ENCODE measurements at places on chromosomes 2 and 18.

DNA sequence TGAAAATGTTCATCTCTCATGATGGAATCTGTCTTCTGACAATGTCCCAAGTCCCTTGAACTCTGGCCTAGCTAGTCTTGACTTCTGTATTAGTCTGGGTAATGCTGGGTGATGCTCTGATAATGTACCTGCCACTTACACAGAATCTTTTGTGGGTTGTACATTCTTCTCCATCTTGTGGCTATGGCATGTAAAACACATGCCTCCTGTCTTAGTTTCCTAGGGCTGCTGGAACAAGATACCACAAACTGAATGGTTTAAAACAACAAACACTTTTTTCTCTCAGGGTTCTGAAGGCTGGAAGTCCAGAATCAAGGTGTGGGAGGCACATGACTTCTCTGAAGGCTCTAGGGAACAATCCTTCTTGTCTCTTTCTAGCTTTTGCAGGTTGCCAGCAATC is 57.1 kb downstream of the RAPGEF4 start:
- DNase-seq: no peak

DNA sequence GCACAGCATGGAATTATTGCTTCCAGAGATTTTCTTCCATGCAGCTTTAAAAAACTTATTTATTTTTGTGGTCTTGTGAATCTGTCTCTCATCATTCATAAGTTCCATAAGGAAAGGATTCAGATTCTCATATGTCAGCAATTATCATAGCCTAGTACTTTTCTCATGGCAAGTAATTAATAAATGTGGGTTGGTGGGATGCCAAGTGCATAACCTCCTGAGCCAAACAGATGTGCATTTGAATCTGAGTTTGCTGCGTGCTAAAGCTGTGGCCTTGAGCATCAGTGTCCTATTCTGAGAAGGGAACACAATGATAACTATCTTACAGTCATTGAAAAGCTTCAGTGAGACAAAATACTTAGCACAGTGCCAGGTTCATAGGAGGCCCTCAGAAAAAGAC is 331.9 kb downstream of the PDE11A start:
- no peak for DNase-seq

DNA sequence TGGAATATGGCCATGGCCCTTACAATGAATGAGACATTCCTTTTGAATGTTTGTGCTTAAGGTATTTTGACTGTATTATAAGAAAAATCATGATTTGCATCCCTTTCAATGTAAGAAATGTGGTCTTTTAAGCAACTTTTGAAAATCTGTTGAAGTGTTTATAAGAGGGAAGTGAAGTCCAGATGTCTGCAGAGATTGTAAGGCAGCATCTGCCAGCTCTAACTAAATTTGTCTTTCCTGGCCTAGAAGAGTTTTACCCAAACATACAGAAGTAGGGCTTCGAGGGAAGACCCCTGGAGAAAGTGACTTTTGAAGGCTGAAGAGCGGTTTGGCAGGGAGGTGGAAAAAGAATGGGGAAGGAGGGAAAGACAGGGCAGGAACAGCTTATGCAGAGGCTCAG is 12.2 kb downstream of the EML6 start:
- no peak for DNase-seq

GRCh38 chr18:72201032-72201431 is 343.1 kb downstream of the CBLN2 start:
- no peak for DNase-seq

DNA sequence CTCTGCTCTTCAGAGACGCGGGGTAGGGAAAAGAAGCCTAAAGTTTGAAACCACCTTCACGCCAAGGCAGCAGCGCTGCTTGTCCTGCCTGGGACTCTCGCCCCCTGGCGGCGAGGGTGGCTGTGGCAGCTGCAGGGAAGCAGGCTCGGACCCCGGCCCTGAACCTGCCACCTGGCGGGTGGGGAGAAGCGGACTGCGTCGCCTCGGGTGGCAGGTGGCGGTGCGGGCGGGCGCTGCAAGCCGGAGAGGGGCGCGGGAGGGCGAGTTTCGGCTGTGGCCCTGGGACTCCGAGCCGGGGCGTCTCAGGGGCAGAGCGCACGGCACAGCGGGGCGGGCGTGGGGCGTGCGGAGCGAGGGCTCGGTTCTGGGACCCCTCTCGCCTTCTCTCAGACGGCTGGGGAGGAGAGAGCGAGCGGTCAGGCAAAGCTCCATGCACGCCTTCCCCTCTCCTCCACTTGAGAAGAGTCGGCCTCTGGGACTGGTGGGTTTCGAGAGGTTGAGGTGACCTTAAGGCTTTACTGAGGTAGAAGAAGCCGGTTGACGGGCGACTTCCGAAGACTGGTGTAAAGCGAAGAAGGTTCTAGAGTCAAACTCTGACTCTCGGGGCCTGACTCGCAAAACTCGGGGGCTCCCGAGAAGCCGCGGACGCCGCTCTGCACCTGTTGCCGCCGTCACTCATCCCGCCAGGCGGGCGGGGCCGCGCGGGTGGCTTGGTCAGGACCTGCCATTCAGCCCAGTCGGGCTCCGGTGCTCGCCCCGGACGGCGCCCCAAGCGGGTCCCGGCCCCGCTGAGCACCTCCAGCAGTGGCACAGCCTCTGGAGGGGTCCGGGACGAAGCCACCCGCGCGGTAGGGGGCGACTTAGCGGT is 1.1 kb upstream of the BOLL start:
- DNase-seq: peak; percentile 77

DNA sequence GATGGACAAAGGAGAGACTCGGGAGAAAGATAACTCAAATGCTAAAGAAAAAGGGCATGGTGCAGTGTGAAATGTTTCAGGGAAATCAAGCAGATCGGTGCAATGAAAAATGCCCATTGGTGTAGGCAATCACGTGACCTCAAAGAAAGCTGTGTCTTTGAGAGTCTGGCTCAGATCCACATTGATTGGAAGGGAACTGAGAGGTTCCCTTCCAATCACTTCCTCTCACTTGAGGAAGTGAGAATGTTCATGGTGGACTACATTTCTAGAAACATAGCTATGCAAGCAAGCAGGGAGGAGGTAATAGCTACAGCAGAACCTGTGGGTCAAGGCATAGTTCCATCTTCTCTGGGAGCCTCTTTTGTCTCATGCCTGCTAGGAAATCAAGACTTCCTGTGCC is 187.4 kb downstream of the LPIN1 start:
- DNase-seq: no peak

- no peak for DNase-seq
These were observed 4.2 kb upstream of the WDFY1 start for GRCh38 chr2:223949241-223949840.

- DNase-seq: no peak
These were observed 9.2 kb downstream of the HTRA2 start for GRCh38 chr2:74538881-74539339.

DNA sequence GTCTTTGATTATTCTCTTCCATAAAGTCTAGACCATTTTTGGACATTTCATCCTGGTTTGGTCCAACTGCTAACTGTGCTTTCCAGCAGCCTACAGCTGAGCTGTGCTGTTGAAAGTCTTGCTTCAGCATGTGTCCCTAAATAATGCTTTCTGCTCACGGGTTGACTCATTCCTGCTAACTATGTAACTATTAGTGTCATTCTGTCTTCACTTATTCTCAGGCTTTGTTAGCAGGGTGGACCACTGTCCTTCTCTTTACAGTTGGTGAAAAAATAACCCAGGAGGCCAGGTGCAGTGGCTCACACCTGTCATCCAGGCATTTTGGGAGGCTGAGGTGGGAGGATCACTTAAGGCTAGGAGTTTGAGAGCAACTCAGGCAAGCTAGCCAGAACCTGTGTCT is 8.9 kb downstream of the ADAM23 start:
- DNase-seq: no peak

DNA sequence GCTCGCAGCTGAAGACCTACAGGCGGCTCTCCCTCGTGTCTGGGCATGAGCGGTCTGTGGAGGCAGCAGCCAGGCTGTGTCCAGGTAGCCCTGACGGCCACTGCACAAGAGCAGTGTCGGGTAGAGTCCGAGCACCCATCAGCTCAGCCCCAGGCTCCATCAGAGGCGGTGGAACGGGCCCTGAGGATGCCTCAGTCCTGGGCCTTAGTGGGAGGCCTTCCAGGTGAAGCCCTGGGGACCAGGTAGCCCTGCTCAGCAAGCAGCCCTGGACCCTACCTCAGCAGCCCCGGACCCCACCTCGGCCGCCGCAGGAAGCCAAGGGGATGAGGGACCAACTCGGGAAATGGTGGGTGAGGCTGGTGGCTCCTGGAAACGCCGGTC is 21.3 kb upstream of the KLF11 start:
- no peak for DNase-seq

DNA sequence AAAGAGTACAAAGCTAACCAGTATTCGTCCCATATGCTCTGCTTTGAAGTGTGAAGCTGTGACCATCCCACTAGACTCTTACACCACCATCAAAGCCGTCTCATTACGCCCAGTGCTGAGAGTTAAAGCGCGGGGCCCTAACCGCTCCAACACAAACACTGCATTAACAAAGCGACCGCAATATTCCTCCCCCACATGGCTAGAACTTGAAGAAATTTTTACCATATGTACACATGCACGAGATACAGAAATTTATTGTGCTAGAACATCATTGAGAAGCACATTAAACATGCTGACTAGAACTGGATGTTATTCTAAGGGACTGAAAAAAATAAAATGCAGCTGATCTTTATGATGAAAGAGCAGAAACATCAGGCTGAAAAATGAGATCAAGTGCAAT is 20.5 kb downstream of the FTCDNL1 start:
- no peak for DNase-seq

DNA sequence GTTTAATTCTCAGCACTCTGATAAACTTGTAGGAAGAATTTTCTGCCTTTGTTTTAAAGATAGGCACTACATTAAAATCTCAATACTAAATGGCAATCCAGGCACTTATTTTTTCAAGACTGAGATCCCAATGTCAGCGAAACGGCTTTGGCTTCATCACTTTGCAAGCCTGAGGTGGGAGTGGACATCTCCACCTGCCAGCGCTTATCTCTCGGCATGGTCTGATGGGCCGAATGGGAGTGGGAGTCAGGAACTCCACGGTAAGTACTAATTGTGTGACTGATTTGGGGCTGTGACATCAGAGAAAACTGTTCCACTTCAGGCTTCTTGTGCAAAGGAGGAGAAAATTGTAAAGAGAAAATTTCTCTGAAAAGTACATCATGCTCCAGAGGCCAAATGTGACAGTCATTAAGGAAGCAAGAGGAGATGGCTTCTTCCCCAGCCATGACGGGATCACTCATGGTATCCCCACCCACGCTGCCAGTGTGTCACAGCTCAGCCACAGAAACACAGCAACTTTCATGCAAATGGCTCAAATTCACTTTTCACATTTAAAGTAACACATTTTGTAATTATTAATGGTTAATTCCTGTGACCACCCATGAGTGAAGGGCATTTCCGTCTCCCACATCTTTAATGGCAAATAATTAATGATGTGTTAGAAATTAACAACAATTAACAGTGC is 385.5 kb upstream of the HNRNPA3 start:
- no peak for DNase-seq

DNA sequence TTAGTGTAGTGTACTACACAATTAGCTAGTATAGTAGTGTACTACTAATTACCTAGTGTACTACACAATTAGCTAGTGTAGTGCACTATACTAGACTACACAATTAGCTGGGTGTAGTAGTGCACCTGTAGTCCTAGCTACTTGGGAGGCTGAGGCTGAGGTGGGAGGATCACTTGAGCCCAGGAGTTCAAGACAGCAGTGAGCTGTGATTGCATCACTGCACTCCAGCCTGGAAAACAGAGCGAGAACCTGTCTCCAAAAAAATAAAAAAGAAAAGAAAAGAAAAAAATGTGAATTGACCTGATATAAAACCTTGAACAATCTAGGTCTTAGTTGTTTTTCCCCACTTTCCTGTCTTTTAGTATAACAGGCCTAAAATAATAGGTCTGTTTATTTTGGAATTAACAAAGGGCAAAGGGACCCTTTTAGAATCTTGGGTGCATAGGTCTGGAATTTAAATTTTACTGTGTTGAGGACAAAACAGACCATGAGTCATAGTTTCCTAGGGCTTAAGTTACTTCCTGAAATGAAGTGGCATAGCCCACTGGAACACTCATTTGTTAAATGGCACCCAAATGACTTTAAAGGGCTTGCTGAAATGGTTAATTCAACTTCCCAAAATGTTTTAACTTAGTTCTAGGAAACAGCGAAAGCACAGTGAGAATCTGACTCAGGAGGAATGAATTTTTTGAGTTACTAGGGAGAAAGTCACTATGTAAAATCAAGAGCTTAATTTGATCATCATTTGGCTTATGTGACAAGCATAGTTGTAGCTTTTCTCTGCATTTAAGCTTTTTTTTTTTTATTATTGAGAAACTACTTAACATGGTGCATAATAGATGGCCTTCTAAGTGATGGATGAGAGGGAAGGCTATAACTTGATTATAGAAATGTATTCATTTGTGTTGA is 50.7 kb upstream of the ARL5A start:
- no peak for DNase-seq

- no peak for DNase-seq
These were observed 158.7 kb upstream of the MYO3B start for GRCh38 chr2:170019060-170019805.

- DNase-seq: no peak
These were observed 457.7 kb downstream of the CBLN2 start for GRCh38 chr18:72086421-72086820.

DNA sequence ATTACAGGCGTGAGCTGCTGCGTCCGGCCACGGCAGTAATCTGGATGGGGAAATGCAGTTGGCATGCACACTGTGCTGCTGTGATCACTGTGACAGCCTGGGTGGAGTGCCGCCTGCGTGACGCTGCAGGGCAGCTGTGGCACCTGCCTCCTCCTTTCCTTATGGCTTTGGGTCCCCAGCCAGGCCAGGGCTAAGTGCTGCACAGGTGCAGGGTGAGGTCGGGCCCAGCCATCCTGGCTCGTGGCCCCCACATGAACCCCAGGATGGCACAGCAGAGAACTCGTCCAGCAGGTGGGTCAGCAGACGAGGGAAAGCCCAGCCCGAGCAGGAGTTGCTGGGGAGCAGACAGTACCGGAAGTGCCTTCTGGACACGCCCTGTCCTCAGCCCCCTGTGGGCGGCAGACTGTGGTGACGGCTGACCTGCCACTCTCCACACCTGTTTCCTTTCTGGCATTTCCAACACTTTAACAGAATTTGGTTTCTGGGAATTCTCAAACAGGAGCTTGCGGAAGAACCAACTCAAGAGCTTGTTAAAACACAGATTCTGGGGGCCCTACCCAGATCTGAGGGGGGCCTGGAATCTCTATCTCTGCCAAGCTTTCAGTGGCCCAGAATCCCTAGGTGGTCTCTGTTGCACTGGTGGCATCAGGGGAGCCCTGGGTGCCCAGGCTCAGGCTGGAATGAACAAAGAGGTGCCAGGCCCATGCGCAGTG is 16.9 kb downstream of the HS1BP3 start:
- no peak for DNase-seq

- no peak for DNase-seq
These were observed 36.6 kb downstream of the EXOC6B start for GRCh38 chr2:72789241-72789640.

All from naive thymus-derived CD8-positive, alpha-beta T cell (primary cell).